Putamen (tissue), 1 donor: ENCODE measurements at places on chromosomes 3 and 15.

DNA sequence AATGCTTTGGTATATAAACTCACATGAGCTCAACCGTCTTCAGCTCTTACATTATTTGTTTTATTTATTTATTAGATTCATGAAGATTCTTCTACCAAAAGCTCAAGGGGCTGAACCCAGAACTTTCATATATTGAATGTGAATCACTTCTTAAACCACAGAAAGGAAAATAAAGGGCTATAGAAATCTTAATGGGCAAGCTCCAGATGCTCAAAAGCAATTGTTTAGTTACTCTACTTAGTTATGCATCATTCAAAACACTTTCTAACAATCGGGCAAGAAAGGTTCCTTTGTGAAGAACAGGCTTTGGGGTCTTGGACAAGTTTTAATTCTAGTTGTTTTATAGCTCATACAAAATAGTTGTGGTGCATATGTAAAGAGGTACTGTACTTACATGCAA, 380.2 kb downstream of the TIGIT start:
- DNase-seq: no peak

GRCh38 chr3:158801696-158802408, at the start of gene MFSD1:
TSS of gene MFSD1 (plus strand) at chr3:158802054. CDS start at chr3:158802153, 99 bp downstream.
- peak; percentile 91 for DNase-seq

DNA sequence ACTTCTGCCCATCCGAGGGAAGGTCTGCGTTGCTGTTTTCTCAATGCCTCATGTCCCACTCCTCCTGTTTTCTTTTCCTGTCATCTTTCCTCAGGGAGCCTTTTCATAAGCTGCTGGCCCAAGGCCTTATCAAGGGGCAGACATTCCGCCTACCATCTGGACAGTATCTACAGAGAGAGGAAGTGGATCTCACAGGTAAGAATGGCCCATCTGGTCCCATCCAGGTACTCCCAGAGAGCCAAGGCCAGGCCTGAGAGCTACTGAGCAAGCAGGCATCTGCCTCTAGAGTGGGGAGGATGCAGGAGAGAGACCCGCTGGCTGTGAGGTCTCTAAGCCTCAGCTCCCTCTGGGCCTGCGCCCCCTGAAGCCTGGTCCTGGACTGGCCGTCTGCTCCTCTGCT, 81.5 kb upstream of the LIMD1 start:
- DNase-seq: no peak

DNA sequence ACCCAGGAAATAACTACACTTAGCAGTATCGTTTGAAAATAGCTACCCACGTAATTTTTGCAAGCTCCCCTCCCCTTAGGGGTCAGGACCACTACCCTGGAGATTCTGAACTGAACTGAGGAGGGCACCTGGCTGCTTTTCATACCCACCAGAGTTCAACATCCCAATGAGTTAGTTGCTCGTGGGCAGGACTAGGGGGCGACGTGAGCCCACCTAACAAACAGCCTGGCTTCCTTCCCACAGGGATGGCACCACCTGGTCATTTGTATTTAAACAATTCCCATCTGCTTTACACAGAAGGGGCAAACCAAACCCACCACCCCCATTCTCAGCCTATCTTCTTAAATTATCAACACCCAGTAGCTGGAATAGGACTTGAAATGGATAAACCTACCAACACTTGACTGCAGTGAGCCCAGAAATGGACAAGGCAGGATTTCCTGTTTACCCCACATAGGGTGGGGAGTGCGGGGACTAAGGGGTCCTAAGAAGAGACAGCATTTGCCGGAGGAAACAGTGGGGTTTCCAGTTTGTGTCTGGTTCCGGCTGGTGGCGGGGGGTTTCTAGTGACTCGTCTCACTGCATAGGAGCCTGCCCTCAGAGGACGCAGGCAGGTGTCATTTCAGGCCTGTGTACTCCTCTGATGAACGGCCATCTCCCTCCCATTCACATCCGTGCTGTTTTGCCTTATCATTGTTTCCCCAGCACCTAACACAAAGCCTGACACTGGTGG, 11.6 kb upstream of the VGLL4 start:
- DNase-seq: no peak

GRCh38 chr15:41648770-41649169, 11.4 kb upstream of the MGA start:
- DNase-seq: no peak

DNA sequence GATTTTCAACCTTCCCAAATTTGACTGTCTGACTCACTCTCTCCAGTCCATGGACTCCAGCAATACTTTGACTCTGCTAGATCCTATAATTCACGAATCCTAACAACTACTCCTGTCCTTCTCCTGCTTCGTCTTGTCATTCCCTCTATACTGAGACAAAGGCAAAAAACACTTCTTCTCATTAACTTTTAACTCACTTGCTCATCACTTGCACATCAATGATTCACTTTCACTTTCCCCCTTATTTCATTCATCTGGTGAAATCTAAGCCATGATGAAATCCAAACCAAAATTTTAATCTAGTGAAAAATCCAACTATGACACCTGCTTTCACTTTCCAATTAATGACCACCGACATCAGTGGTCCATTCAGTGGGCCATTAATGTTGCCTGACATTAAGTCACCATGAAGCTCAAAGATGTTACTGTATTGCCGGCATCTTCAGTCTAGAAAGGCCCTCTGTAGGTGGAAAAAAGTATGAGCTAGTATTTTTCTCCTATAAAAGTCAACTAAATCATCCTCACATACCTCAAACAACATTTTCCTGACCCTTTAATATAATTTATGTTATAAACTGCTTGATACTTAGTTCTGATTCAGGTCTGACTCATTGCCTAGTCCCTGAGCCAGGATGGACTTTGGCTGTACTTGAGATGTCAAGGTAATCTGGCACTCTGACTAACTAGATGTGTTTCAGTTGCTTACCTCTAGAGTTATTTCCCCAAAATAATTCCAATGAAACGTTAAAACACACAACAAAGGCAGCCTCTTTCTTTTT, 158.6 kb downstream of the CNTN6 start:
- no peak for DNase-seq

GRCh38 chr3:36944641-36945270, at the start of gene TRANK1:
TSS of gene TRANK1 (minus strand) at chr3:36945054. CDS start at chr3:36944809, 245 bp downstream.
- peak; percentile 57 for DNase-seq

DNA sequence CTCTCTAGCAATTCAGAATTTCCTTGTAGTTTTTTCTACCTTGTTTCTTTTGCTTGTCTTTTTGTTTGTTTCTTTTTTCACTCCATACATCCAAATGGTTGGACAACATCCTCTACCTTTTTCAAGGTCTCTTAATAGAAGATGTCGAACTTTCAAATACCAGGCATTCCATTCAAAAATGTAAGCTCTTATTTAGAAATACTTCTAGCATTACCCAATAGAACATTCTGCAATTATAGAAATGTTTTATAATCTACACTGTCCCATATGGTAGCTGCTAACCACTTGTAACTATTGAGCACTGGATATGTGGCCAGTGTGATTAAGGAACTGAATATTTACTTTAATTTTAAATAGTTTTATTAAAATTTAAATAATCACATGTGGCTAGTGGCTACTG, 196.2 kb upstream of the MRPL3 start:
- no peak for DNase-seq

GRCh38 chr3:45942051-45942825, 1.0 kb upstream of the CXCR6 start:
- no peak for DNase-seq

DNA sequence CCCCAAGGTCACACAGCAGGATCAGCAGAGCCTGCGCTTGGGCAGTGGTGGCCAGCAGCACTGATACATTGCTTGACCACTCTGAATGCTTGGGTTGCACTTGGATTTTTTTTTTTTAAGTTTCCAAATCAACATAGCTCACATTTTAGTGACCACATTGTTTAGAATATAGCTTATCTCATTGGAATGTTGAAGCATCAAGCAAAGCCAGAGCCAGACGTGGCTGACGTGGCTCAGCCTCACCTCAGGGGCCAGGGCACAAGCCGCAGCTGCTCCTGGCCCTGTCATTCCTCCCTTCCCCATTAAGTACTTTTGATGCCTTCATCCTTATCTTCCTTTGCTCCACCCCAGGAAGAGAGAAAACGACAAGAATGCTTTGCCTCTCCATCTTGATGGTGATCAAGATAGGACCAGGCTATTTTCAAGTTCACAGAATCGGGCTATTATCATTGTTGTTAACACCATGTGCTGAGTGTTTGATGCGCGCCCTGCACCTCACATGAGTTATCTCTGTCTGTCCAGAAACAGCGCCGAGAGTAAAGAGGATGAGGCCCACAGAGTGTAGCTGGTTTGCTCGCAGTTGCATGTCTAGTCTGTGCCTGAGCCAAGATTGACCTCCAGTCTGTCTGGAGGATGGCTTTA, 75.8 kb downstream of the AAGAB start:
- DNase-seq: no peak

- DNase-seq: no peak
Measured at GRCh38 chr3:69144631-69145245, 22.3 kb upstream of the LMOD3 start.

- peak; percentile 74 for DNase-seq
Measured at GRCh38 chr3:126180477-126181397, at the start of gene ALDH1L1. TSS of gene ALDH1L1 (minus strand) at chr3:126180586. CDS start at chr3:126160979, 19,607 bp downstream.

DNA sequence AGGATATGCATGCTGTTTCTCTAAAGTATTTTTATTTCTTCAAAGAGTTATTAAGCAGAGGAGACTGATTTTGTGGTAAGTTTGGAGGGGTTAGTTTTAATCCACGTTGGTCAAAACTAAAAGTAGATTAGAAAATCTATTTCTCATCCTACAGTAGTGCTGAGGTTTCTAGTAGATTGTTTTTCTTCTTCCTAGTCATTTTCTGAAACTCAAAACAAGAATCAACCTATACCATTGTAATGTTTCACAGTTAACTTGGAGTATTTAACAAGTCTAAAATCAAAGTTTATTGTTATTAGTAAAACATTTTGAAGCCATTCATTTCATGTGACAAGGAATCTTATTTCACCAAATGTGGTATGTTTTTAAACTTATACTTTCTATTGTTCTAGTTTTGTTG, 57.9 kb downstream of the RBM6 start:
- no peak for DNase-seq

DNA sequence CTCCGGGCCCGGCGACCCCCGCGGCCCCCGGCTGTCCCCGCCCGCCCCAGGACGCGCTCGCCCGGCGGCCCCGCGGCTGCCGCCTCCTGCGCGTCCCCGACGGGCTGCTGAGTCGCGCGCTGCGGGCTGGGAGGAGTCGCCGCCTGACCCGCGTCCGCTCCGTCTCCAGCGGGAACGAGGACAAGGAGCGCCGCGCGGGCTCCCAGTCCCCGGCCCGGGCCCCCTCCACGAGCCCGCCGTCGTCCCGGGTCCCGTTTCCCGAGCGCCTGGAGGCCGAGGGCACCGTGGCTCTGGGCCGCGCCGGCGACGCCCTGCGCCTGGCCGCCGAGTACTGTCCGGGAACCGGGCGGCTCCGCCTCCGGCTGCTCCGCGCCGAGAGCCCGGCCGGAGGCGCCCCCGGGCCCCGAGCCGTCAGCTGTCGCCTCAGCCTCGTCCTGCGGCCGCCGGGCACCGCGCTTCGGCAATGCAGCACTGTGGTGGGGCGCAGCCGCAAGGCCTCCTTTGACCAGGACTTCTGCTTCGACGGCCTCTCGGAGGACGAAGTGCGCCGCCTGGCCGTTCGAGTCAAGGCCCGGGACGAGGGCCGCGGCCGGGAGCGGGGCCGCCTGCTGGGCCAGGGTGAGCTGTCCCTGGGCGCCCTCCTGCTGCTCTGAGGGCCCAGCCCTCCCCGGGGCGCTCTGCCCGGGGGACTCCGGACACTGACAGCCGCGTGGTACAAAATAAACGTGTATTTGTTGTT, 1.5 kb downstream of the C2CD4A start:
- no peak for DNase-seq

DNA sequence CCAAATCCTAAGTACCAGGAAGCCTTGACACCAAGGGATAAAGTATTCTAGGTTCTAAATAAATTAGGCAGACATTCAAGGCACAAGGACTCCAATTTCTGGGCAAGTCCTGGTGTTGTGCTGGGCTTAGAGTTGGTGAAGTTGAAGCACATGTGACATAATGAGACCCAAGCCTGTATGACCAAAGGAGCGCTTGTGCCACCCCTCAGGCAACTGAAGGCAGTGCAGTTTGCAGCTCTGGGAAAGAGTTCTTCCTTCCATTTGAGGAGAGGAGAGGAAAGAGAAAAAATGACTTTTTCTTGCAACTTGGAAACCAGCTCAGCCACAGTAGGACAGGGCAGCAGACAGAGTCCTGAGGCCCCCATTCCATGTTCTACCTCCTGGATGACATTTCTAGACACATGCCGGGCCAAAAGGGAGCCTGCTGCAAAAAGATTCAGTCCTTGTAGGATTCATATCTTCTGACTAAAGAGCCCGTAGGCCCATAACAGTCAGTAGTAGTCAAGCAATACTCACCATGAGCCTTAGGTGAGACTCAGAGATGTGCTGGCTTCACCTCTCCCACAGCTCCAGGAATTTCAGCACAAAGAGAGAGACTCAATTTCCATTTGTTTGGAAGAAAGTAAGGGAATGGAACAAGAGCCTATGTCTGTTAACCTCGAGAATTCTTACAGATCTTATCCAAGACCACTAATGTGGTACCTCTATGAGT, 588.8 kb upstream of the BCHE start:
- no peak for DNase-seq

- DNase-seq: no peak
Measured at GRCh38 chr3:151827816-151828215, 13.9 kb downstream of the AADAC start.

DNA sequence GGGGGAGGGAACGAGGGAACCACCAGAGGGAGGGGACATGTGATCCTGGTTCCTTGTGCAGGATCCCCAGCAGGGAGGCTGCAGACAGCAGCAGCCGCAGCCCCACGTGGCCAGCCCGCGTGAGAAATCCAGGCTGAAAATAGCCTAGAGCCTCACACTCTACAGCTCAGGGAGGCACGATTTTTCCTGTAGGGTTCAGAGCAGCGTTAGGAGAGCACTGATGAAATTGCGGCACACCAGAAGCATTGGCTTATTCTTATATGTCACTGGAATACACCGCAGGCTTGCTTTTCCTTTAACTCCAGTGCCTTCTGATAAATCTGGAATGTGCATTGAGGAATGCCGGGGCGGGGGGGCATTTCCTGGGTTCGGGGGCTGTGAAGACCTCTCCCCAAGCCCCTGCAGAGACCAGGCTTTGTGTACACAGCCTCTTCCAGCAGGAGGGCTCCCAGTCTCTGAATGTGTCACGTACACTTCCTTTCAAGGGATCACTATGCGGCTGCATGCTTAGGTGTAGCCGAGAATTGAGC, 193.0 kb downstream of the ATP10A start:
- DNase-seq: peak; percentile 81
